HCT116 (cell line): ENCODE measurements at places on chromosomes 5 and 9.

GRCh38 chr9:80061940-80062339, 490.2 kb downstream of the TLE4 start:
- DNase-seq, result no peak

- no peak for DNase-seq
These were observed 3.1 kb upstream of the STOM start for GRCh38 chr9:121373011-121373729.

DNA sequence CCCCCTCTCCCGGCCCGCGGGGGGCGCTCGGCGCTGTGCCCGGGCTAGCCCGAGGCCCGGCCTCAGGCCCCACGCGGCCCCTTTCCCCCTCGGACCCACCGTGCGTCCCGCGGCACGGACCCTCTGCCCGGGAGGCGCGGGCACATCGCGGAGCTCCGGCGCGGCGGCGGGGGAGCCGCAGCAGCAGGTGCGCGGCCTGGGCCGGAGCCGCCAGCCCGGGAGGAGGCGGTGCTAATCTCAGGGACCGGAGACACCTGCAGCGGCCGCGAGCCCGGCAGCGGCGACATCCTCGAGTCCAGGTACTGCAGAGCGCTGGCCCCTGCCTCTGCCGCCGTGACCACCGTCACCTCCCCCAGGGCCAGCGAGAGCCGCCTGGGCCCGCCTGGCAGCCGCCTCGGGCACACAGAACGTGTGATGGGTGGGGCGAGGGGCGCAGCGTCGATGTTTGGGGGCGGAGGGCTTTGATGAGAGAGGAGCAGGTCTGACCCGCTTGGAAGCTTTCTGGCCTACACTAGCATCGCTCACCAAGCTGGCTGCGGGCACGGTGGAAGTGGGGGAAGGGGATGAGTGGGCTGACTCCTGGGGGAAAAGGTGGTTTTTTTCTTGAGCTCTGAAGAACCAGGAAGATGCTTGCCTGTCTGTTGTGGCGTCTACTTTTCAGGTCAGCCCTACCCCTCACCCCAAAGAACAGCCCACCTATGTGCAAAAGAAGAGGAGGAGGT, 524 bp downstream of the CYFIP2 start:
- no peak for DNase-seq

DNA sequence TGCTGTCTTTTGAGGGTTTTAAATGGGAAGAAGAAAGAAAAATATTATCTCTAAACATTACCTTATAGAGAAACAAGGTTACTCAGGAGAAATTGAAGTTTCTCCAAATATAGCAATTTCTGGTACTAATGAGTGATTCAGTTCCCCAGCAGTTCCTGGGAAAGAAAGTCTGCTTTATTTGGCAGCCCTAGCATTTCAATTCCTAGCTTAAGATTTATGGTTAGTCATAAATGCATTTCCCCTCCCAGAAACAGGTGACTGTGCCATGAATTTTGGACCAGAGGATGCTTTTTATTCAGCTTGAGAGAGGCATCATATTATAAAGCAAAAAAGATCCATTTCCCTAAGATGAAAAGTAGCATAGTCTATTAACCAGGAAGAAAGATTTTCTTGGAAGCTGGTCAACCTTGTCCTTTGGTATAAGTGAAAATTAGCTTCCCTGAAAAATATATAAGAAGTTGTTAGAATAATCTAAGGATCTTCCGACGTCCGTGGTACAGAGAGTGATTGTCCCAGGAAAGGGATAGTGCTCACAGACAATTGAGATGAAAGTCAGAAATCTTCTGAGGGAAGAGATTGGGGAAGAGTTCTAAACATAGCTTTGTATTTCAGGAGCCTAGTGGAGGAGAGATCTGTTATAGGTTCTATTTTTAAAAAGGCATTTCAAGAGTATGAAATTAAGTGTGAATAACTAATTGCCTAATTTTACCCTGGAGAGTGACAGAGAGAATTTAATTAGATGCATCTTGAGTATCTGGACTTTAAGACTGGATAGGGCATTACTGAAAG, 164.9 kb downstream of the ESM1 start:
- DNase-seq, result no peak

GRCh38 chr9:34131571-34131970, 5.1 kb upstream of the DCAF12 start:
- DNase-seq, result no peak

GRCh38 chr5:149765932-149766331, 35.8 kb downstream of the PPARGC1B start:
- peak; percentile 19 for DNase-seq

- DNase-seq, result no peak
These were observed 381.5 kb upstream of the MPDZ start for GRCh38 chr9:13661014-13661413.

GRCh38 chr9:81116340-81117137, 572.8 kb downstream of the TLE1 start:
- DNase-seq, result no peak

DNA sequence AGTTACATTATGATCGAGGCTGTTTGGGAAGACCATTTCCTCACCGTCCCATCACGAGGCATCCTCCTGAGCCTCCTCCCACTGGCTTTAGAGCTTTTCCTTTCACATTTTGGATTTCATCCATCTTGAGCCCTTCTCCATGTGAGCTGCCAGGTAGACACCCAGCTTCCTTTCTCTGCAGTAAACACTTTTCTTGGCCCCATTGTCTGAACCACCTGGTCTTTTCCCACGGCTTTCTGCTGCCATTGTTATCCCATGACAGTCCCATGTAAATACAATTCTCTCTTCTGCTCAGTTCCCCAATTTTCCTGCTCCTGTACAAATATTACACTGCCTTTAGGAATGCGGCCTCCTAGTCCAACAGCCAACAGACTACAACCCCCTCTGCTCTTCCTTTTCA, 24.1 kb downstream of the UBE2QL1 start:
- no peak for DNase-seq

DNA sequence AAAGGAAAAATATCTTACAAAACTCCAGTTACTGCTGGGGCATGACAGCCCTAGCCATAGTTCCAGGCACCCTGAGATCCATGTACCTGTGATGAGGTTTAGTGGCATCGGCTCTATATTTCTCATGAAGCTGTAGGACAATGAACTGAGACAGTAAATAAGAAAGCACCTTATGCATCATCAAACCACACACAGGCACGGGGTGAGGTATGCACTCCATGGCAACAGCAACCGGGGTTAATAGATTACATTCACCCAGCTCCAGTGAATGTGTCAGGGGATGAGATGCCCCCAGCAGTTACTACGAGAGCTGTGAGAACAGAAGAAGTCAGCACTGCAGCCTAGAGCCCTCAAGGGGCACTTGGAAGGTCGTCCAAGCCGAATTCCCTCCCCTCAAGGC, 162.0 kb upstream of the S1PR3 start:
- DNase-seq, result no peak

GRCh38 chr9:112000743-112001142, 104.1 kb downstream of the UGCG start:
- no peak for DNase-seq

- DNase-seq, result no peak
These were observed 338.1 kb downstream of the DMRT2 start for GRCh38 chr9:1388216-1388615.

DNA sequence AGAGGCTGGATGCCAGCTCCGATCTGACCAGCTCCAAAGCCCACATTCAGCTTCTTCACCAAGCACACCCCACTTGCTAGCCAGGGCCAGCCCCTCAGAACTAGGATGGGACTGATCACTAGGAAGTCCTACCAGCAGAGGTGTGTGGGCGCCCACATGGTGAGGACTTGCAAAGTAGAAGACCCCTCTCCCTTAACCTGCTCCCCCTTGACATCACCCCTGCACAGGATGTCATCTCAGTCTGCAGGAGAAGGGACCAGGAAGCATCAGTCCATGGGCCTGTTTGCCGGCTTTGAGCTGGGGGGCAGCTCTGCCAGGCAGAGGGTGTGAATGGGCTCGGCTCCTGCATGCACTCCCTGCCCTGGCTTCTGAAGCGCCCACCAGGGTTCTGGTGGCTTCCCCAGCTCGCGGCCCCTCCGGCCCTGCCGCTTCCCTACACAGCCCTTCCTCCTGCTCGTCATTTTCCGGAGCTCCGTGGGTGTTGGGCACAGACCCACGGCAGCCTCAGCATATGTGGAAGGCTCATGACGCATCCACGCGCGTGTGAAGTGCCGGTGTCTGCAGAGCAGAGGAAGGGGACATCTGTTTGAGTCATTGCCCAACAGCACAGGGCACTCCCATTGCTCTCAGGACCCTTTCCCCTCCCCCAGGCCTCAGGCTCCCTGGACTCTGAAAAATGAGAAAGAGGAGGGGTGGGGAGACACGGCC, 3.7 kb upstream of the FAM78A start:
- DNase-seq, result no peak

- DNase-seq, result no peak
These were observed 146.9 kb upstream of the RAPGEF1 start for GRCh38 chr9:131886826-131887225.

DNA sequence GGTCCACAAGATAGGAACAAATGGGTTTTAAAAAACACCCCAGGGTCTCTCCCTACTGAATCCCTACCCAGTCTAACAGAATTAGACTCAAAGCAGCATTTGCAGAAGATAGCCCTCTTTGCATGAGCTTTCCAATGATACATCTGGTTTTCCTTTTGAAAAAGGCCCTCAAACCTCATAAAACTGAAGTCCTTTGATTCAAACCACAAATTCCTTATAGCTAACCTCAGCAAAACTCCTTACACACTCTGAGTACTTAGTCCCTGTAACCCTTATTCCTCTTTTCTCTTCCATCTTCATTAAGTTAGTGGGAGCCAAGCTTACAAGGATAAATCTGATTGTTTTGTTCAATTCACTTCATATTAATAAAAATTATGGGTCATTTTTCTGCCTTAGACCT, 90.5 kb upstream of the TNC start:
- DNase-seq, result no peak

- DNase-seq, result peak; percentile 75
These were observed 2.0 kb upstream of the CCL27 start for GRCh38 chr9:34664281-34665066.

DNA sequence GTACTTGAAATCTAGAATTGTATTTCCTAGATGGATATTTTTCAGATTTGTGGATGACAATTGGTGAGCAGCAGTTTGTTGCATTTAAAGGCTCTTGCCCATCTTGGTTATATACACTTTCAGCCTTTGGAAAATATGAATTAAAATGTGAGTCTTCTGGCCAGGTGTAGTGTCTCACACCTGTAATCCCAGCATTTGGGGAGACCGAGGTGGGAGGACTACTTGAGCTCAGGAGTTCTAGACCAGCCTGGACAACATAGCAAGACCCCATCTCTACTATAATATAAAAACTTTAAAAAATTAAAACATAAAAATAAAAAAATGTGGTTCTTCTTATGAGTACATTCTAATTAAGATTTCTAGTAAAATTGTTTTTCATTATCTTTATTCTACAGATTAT, 102.0 kb downstream of the MTREX start:
- DNase-seq, result no peak

GRCh38 chr5:151678713-151679112, 8.0 kb downstream of the SPARC start:
- no peak for DNase-seq
